Neural crest cell (in vitro differentiated cells): ENCODE measurements at places on chromosomes 16 and 17. TPM values are rescaled to one million over a fixed set of nuclear protein-coding genes. Genes with fewer than 3 reads are reported as not detected.

Gene CCL7
- total RNA-seq: not detected in 2 replicates

DNA sequence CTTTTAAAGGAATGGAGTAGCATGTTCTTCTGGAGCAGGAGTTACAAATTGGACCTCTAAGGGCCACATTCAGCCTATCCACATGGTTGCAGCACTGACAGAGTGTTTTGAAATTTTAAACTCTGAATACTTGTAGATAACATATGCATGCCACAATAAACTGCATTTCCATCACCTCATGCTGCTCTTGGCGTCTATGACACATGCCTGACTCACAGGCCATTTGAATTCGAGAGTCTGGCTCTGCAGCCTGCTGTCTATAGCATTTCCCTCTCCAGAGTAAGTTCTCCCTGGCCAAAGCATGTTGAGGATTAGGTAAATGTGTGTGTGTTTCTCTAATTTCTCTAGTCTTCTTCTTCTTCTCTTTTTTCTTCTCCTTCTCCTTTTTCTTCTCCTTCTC lies 28.7 kb upstream of the MYOCD start:
- DNase-seq: no peak

DNA sequence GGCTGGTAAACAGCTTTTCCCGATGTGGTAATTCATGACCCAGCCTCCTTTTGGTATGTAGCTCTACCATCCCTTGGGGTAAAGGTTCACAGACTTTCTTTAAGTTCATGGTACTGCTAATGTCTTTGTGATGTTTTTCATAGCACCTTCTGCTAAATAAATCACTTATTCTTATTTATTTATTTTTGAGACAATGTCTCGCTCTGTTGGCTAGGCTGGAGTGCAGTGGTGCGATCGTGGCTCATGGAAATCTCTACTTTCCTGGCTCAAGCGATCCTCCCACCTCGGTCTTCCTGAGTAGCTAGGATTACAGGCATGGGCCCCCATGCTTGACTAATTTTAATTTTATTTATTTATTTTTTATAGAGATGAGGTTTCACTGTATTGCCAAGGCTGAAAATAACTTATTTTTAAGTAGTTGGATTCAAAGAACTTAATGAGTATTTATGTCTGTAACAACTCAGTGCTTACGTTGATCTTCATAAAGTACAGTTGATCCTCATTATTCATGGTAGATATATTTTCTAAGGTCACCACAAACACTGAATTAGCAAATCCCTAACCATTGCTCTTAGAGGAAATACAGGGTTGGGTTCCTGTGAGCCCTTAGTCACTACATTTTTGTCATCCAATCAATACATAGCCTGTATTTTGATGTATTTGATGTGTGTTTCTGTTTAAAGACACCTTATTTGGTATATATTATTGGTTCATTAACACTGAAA lies 97.1 kb downstream of the SHISA9 start:
- DNase-seq: no peak

Gene SPATA2L
- total RNA-seq: 8.6 and 10.6 TPM in 2 replicates

DNA sequence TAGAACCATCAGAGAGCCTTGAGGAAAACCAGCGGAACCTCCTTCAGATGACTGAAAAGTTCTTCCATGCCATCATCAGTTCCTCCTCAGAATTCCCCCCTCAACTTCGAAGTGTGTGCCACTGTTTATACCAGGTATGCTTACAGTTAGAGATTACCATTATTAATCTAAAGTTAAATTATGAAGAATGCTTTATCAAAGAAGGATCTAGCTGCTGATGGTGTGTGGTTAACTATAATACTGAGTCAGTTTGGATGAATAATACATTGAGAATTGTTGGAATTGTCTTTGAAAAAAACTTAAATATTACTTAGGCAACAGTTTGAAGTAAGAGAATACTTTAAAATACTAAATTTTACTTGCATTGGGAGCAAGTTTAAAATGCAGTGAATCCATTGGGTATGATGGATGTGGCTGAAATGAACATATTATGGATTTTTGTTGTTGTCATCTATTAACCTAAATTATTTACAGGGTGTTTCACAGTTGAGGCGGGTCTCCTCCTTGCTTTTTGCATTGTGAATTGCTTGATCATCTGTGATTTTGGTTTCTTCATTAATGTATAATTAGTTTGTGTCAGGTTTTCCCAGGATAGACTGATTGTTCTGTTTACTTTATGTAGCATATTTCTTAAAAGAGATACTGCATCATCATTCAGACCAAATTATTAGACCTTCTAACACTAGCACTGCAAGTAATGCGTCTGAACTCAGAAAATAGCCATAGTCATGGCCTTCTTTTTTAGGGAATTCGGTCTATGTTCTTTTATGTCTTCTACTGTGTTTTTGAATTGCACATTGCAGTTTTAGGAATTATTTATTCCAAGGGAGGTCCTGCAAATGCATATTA lies 47.8 kb downstream of the OMG start:
- DNase-seq: no peak

GRCh38 chr17:45279898-45280297 lies 18.0 kb upstream of the SPATA32 start:
- no peak for DNase-seq

Gene FMNL1
- total RNA-seq: 1.1 and 1.2 TPM in 2 replicates

- no peak for DNase-seq
These were observed 256.9 kb downstream of the C16orf95 start for GRCh38 chr16:87060034-87060986.

Gene METRNL
- 14.7 and 18.2 TPM in 2 replicates for total RNA-seq

DNA sequence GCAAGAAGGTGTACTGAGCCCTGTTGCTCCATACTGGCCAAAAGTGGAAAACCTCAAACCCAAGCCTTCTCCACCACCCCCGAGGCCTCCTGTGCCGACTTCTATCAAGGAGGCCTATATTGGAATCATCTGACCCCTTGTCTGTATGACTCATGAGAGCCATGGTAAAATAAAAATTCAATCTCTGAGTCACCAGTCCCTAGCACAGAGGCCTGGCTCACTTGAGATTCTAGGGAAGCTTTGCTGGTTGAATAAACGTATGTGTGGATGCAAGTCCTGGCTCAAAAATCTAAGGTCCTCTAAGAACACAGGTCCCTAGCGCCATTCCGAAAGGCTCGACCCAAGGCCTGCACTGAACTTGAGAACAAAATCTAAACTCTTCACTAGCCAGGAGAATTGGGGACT lies 15.0 kb downstream of the NSMCE1 start:
- no peak for DNase-seq

Gene DBNDD1
- 4.9 and 5.6 TPM in 2 replicates for total RNA-seq

DNA sequence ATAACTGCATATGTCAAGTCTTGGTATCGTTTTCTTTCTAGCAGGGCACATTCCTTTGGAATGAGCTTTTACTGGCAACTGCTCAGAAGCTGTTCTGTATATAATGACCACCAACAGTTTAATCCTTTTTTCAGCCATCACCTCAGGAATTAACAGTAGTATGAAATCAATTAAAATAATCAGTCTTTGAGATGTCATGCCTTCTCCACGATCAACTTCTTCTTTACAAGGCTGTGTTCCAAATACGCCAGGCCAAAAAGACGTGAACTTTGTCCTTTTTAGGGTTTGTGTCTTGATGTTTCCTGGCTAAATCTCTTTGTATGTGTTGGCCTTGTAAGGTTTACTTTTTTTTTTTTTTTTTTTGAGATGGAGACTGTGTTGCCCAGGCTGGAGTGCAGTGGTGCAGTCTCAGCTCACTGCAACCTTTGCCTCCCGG lies 54.9 kb downstream of the ABCC1 start:
- no peak for DNase-seq

Gene HOXB5
- 2.3 and 2.6 TPM in 2 replicates for total RNA-seq
